ENCODE measurements at places on chromosomes 12 and 14.

- DNase-seq: no peak
Observed at GRCh38 chr12:25573346-25573745, 20.3 kb upstream of the LMNTD1 start.

- DNase-seq: no peak
Observed at GRCh38 chr12:54734196-54734950, 86.2 kb upstream of the DCD start.

GRCh38 chr14:45181329-45181728 lies 45.6 kb downstream of the FANCM start:
- DNase-seq: no peak

DNA sequence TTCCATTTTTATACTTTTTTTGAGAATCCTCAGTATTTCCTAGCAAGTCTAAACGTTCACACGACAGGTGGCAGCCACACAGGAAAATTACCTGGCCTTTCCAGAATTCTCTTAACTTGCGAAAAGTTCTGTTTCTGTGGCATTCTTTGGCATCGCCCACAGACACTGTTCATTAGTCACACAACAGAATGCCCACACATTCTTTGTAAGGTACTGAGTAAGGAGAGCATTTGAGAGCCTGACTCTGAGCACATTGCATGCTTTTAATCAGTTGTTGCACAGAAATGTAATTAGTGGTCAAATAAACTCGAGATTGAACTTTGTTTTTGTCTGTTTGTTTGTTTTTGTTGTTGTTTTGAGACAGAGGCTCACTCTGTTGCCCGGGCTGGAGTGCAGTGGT lies 52.4 kb downstream of the LMNTD1 start:
- DNase-seq: no peak

- DNase-seq: no peak
Observed at GRCh38 chr12:80001562-80001961, 66.7 kb upstream of the PPP1R12A start.

DNA sequence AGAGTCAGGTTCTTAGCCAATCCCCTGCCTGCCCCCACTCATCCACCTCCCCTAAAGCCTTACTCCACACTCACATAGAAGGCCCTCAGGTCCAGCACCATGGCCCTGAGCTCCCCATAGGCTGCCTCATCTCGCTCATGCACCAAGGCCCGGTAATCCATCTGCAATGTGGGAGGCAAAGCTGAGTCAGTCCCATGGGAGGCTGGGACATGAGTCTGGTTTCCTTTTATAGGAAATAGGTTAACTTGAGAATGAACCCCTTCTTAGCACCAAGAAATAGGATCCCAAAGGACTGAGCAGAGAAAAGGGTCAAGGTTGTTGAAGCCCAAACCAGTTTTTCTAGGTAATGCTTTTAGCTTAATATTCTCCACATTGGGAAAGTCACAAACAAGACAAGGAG lies 2.1 kb upstream of the EMC9 start:
- DNase-seq: no peak

DNA sequence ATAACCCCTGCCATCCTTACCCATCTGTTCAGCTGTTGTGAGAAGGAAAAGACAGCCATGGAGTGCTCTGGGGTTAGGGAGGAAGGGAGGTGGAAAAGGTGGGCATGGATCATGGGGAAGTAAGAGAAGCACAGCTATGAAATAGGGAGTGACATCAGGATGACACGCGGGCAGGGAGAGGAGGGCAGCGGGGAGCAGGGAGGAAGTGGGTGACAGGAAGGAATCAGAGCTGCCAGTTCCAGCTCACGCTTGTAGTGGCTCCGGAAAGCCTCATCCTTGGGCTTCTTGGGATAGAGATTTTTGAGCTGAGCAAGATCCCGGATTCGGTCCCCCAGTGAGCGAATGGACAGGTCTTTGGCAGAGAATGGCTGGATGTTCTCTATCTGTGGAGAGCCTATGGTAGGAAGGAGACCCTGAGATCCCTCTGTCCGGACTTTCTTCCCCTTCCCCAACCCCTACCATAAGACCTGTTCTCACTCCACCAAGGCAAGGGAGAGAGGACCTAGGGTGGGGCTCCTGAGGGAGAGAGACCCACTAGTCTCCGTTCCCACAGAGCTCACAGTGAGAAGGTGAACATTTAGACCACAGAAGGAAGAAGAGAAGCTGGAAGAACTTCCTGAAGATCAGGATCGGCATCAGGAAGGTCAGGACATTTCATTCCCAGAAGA lies 10.3 kb downstream of the NAB2 start:
- DNase-seq: no peak

DNA sequence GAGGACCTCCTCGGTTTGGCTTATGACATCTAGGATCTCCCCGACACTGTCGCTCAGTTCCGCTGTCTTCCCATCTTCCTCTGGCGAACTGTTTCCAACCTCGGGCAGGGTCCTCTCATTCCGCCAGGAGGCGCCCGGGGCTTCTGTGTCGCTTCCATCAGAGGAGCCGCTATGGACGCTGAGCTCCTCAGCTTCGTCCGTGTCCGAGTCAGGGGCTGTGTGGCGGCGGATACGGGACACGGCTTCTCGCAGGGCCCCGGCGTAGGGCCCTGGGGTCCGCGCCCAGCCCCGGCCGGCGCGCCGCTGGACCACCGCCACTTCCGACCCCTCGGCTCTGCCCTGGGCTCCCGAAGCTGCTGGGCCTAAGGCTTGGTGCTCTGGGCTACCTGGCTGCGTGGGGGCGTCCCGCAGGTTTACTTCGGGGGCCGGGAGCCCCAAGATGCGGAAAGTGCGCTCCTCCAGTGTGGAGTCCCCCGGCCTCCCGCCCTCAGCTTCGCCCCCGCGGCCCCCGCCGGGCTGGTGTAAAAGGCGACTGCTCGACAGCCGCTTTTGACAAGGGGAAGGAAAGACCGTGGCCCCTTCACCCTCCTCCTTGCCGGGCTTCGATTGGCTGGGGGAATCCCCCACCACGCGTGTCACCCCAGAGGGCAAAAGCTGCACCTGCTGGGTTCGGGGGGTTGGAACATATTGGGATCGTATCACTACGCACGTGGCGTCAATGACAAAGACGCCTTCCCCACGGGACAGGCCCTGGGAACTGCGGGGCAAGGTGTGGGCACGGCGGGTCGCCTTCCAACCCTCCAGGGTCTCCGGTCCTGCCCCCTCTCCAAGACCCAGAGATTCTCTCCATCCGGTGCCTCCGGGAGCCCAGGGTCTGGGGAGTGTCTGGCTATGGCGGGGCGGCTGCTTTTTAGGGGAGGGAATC lies 2.1 kb downstream of the DDN start:
- DNase-seq: no peak

- no peak for DNase-seq
Observed at GRCh38 chr12:123847019-123847418, 84.9 kb downstream of the DNAH10 start.

- no peak for DNase-seq
Observed at GRCh38 chr14:42513837-42514236, 907.2 kb downstream of the LRFN5 start.

DNA sequence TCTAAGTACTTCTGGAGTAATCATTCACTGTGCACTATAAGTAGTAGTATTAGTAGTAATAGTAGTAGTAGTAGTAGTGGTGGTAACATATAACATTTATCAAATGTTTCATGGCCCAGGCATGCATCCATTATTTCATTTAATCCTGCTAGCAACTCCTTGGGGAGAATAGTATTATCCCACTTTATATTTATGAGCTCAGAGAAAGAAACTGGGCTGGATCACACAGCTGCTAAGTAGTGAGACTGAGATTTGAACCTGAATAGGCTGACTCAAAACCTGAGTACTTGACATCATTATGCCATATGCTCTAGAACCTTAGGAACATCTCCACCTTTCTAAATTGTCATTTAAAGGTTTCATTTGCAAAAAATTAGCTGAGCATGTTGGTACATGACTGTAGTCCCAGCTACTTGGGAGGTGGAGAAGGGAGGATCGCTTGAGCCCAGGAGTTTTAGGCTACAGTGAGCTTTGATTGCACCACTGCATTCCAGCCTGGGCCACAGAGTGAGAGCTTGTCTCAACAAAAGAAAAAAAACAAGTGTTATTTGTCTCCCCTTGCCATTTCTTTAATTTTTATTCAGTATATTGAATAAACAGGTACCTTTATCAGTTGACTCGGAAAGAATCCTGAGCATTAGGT lies 11.4 kb upstream of the NID2 start:
- no peak for DNase-seq

DNA sequence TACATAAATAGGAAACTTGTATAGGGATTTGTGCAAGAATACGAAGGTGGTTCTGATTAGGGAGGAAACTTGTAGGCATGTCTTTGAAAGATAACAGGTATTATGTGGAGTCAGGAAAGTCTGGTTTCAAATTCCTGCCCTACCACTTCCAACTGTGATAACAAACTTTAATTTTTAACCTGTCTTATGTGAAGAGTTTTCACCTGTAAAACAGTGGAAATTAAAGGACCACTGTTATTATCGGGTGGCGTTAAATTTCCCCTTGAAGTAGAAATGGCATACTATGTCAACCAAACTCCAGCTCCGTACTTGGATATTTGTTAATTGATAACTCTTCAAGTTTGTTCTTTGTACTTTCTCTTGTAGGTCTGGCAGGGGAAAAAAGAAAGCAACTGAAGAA lies 6.1 kb downstream of the OR6C1 start:
- no peak for DNase-seq

DNA sequence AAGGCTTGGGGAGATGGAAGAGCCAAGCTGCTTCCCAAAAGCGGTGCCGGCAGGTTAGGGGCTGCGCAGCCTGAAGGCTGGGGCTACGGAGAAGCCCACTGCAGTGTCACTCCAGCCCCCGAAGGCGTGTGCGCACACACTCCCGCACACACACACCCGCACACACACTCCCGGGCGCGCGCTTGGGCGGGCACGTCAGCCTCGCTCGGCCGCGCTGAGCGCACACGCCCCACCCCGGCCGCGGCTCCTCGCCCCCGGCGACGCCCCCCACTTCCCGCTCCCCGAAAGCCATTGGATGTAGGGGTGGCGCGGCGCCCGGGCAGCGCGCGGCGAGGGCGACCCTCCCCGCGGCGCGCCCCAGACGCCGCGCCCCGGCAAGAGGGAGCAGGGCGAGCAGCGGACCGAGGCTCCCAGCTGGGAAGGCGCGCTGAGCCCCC lies at the start of gene KCNK10:
Gene KCNK10, minus strand, starts transcription at position 184 of the 437 bp plus-strand sequence. CDS start 471 bp downstream, outside the sequence.
- no peak for DNase-seq

DNA sequence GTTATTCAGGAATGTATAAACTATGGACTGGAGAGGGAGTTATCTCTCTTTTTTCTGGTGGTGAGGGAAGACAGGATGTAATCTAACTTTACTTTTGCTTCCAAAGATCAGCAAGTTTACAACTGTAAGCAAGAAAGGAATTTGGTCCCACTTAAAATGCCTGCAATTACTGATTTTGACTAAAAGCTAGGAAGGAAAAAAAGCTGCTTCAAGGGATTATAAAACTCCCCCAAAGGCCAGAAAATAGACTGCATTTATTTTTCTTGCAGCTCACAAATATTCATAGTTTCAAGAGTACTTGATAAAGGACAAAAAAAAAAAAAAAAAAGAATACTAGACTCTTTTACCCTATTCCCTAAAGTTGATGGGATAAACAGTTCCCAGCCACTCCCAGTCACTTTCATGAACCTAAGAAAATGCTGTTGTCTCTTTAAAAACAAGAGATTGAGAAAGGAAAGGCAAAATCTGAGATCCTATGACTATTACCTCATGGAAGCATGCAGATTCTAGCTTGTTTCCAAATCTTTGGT lies 128.7 kb upstream of the BMP4 start:
- DNase-seq: no peak

DNA sequence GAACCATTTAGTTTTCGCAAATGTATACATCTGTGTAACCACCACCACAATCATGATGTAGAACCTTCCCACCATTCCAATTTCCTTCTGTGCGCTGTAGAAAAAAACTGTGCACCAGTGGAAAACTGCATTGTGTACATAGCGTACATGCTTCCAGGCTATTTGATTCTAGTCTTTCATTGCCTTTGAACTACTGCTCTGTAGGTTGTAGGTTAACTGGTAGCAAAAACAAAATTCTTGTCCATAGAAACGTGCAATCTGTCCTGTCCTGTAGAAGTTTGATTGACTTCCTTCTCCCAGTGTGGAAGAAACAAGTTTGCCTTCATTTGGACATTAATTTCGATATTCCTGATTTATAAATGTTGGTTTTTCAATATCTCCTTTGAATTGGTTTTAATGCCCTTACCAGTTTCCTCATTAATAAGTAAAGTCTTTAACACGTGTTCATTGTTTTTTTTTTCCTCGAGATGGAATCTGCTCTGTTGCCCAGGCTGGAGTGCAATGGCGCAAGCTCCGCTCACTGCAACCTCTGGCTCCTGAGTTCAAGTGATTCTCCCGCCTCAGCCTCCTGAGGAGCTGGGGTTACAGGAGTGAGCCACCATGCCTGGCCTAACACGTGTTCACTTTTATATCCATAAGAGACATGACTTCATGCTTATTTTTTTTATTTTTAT lies 3.6 kb upstream of the ISM2 start:
- no peak for DNase-seq

- no peak for DNase-seq
Observed at GRCh38 chr14:69481815-69482568, 2.5 kb upstream of the PLEKHD1 start.

GRCh38 chr12:94732367-94732990 lies 82.1 kb upstream of the TMCC3 start:
- DNase-seq: no peak

GRCh38 chr14:54207075-54207474 lies 189.7 kb upstream of the CDKN3 start:
- DNase-seq: no peak

DNA sequence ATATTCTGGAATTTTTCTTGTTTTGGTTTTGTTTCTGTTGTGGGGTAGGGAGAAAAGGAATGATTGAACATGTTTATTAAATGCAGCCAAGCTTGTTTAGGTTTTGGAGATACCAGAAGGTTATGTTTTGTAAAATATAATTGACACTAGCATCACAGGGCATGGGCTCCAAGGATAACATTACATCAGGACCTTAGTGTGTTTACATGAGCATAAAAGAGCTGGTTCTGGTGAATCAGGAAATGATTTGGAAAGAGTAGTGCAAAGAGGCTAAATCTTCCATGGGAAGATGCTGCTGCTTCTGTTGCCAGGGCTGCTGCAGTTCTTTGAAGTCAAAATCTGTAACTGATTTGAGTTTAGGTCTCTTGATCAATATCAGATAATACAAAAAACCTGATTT lies 118.7 kb downstream of the ETNK1 start:
- DNase-seq: no peak

GRCh38 chr12:108668063-108668462 lies 34.4 kb upstream of the SELPLG start:
- DNase-seq: no peak

GRCh38 chr12:49538510-49539403 lies at the start of gene KCNH3:
TSS of gene KCNH3 (plus strand) at chr12:49539030. CDS start at chr12:49539417, 387 bp downstream.
- DNase-seq: peak; percentile 81

DNA sequence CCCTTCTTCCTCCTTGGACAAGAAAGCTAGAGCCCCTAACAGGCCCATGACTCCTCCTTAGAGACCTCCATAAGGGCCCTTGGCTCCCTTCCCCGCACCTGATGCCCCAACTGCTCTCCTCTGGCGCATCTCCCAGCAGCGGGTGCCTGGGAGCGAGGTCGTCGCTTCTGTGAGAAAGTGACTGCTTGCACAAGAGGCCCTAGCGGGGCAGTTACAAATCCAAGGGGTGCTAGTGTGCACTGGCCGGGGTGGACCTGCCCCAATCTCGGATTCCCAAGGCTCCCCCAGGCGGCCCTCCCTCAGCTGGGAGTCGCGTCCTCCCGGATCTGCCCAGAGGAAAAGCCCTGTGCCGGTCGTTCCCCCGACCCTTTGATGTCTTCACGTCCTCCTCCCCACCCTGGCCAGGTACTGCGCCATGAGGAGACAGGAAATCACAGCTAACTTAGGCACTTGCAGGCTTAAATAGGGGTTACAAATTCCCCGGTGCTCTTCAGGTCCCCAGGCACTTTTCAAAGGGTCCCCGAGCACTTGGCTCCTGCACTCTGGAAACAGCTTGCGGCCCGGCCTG lies 2.8 kb downstream of the NKX2-8 start:
- no peak for DNase-seq

GRCh38 chr14:50018201-50018932 lies 98.0 kb downstream of the VCPKMT start:
- no peak for DNase-seq
